ENCODE measurements at places on chromosomes 1 and 21.

DNA sequence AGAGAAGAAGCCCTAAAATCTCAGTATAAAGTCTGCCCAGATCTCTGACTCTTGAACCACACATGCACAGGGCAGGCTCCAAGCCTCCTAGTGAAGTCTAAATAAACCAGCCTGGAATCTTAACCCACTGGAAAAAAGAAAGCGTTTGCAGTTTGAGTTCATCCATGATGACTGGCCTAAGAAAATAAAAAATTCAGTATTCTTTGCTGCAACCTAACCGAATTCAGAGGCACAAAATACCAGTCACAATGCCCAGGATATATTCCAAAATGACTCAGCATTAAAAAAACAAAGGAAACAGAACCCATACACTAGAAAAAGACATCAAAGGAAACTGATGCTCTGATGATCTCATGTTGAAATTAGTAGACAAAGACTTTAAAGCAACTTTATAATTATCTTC lies 269.2 kb downstream of the SDCCAG8 start:
- no peak for DNase-seq

DNA sequence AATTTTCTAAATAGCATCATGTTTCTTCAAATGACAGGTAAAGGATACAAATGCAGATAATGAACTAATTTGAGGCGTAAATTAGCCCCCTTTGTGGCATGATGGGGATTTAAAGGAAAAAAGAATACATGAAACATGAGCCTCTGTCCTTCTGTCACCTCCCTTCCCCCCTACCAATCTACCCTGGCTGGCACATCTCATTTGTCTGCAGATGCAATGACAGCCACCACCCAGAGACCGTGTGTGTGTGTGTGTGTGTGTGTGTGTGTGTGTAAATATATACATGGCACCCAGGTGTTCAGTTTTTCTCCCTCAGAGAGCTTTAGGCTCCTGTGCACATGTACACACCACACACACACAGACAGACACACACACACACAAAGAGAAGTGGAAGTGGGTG lies 451.1 kb downstream of the RWDD3 start:
- no peak for DNase-seq

- DNase-seq = no peak
These were observed 6.1 kb upstream of the PLA2G5 start for GRCh38 chr1:20063861-20064292.

DNA sequence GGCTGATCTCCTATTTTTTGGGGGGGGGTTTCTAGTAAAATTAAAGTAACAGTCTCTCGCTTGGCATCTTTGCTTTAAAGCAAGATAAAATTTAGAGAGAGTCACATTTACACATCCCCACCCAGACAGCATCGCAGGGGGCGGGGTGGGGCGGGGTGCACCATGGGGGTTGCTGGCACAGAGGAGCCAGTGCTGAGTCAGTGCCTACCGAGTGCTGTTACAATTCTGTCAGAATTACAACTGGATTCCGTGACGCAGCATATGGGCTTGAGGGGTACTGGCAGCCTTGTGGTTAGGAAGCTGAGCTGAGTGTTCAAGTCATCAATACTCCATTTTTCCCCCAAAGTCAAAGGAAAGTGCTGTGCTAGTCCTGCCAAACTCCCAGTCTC lies 175.9 kb downstream of the PRDM16 start:
- DNase-seq = no peak

- no peak for DNase-seq
These were observed 116.6 kb upstream of the SYT6 start for GRCh38 chr1:114270282-114270681.

DNA sequence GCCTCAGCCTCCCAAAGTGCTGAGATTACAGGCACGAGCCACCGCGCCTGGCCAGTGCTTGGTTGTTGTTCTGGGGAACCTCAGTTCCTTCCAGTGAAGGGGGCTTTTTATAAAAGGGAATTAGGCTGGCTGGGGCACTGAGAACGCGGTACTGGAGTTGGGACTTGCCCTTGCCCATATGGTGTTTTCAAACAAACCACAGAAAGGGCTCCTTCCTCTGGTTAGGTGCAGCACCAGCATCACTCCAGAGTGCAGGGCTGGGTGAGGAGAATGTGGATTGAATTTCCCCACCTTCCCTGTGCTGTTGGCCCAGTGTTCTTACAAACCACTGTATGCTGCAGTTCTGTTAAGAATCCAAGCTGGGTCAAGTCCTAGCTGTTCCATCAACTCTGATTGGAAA lies 5.3 kb downstream of the MAN1C1 start:
- no peak for DNase-seq

DNA sequence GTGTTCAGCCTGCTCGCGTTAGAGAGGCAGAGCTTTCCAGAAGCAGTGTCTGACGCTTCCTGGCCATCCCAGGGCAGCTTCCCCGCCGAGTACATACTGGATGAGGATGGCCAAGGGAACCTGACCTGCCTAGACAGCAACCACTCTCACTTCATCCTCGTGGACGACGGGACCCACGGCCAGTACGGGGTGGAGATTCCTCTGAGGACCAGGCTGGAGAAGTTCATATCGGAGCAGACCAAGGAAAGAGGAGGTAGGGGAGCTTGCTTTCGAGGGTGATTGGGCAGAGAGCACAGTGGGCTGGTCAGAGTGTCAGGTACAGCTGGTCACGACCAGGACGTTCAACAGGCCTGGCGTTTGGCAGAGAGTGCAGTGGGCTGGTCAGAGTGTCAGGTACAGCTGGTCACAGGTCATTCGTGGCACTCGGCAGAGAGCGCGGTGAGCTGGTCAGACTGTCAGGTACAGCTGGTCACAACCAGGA lies 22.4 kb downstream of the TRPM2 start:
- DNase-seq = no peak

- DNase-seq = no peak
These were observed 14.8 kb upstream of the NCMAP start for GRCh38 chr1:24540906-24541710.

GRCh38 chr1:231040019-231040799 lies at the start of gene FAM89A:
FAM89A (minus strand) TSS chr1:231040254; CDS start chr1:231040211, 43 bp downstream.
- peak; percentile 43 for DNase-seq

All from stimulated activated CD8-positive, alpha-beta memory T cell treated with anti-CD3 and anti-CD28 coated beads, Interleukin-4, amount 100 ng/mL, for 4 hours (primary cell).